Natural killer cell (primary cell): ENCODE measurements at places on chromosomes 13 and 19. TPM values are rescaled to one million over a fixed set of nuclear protein-coding genes. Genes with fewer than 3 reads are reported as not detected.

SHISA2 gene
- not detected for total RNA-seq

CRYL1 gene
- total RNA-seq, result 15.8 TPM

FGF9 gene
- 0.28 TPM for total RNA-seq

FPR3 gene
- total RNA-seq, result not detected

GJB2 gene
- total RNA-seq, result not detected

PCDH20 gene
- total RNA-seq, result not detected

ZNF433 gene
- total RNA-seq, result 9.0 TPM

LRRC8E gene
- not detected for total RNA-seq

NLRP4 gene
- not detected for total RNA-seq

GPR12 gene
- total RNA-seq, result not detected

ZNF324 gene
- total RNA-seq, result 21.3 TPM
